Left lobe of liver (tissue), 2 donors: ENCODE measurements at places on chromosomes 1 and 21.

- no peak for DNase-seq
Measured at GRCh38 chr1:43370564-43370963, 2.8 kb upstream of the ELOVL1 start.

GRCh38 chr1:154463512-154463990 lies 38.5 kb upstream of the TDRD10 start:
- DNase-seq: no peak

GRCh38 chr21:17779496-17779895 lies 39.7 kb downstream of the C21orf91 start:
- no peak for DNase-seq

- no peak for DNase-seq
Measured at GRCh38 chr1:217039926-217040325, 316.7 kb upstream of the ESRRG start.

DNA sequence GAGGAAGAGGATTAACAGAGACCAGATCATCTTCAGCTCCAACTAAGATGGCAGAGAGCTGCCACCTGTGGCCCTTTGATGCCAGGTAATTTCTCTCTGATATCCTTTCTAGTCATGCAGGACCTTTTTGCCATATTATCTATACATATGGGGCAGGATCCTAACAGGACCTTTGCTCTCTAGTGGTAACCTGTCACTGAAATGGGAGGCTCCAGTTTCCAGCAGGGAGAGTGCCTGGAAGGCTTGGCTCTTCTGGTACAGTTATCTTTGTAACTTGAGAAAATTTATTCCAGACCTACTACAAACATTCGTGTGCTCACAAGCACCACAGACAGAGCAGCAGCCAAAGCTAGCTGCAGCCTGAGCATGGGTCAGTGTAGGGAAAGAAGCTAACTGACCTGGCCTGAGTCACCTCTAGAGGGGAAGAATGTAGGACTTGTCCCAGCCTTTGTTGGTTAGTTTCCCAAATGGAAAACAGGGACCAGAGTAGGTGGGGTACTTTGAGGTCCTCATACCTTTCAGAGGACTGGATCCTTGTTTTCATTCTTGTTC lies 86.5 kb upstream of the MACF1 start:
- no peak for DNase-seq

DNA sequence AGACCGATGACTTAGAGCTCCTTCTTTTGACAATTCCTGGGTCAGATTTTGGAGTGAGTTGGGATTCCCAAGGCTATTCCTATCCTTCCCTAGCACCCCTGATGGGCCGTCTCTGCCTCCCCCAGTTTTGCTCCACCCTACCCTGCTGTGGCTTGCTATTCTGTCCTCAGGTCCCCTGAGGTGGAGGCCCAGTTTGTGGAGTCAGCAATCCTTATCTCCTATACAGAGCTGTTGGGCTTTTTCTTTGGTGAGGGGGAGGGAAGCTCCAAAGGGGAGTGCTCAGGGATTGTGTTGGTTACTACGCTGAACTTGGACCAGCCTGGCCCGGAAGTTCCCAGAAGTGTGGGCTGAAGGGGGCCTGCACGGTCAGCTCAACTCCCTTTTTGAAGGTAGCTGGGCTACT lies 7.6 kb downstream of the SESN2 start:
- no peak for DNase-seq

DNA sequence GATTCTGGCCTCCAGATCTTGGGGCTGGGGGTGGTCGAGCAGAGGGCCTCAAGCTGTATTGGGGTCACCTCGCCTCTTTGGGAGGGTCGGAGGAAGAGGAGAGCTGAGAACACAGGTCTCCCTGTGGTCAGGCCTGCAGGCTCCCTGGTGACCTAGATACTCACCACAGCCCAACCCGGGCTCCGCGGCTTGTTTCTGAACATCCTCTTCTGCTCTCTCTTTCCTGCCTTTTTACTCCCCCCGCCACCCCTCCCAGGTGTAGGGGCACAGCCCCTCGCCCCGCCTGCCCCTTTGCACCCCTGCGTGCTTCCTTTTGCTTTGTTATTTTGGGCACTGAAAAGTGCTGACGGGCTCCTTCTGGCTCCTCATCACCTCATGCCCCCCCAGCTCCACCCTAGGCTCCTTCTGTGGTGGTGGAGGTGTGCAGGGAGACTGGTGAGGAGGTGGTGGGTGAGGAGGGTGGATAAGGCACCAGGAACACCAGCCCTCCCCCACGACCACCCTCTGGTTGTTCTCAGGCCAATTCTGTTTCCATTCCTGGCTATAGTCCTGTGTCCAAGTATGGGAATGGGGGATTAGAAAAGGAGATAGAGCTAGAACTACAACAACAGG lies 10.6 kb upstream of the LINGO4 start:
- no peak for DNase-seq

- no peak for DNase-seq
Measured at GRCh38 chr21:25487046-25487594, 120.2 kb downstream of the MRPL39 start.

GRCh38 chr21:34560021-34560420 lies 48.0 kb upstream of the KCNE1 start:
- no peak for DNase-seq

GRCh38 chr1:231534703-231535159 lies 6.3 kb downstream of the TSNAX start:
- DNase-seq: no peak

- no peak for DNase-seq
Measured at GRCh38 chr21:17730782-17731181, 88.4 kb downstream of the C21orf91 start.

- peak; percentile 91 for DNase-seq
Measured at GRCh38 chr1:226870401-226871279, at the start of gene PSEN2. Gene PSEN2 (plus strand): TSS chr1:226870616. CDS start chr1:226881908, 11,292 bp downstream.

- no peak for DNase-seq
Measured at GRCh38 chr1:245572709-245573108, 417.9 kb downstream of the KIF26B start.

- DNase-seq: no peak
Measured at GRCh38 chr1:204984499-204984898, 58.5 kb upstream of the CNTN2 start.

DNA sequence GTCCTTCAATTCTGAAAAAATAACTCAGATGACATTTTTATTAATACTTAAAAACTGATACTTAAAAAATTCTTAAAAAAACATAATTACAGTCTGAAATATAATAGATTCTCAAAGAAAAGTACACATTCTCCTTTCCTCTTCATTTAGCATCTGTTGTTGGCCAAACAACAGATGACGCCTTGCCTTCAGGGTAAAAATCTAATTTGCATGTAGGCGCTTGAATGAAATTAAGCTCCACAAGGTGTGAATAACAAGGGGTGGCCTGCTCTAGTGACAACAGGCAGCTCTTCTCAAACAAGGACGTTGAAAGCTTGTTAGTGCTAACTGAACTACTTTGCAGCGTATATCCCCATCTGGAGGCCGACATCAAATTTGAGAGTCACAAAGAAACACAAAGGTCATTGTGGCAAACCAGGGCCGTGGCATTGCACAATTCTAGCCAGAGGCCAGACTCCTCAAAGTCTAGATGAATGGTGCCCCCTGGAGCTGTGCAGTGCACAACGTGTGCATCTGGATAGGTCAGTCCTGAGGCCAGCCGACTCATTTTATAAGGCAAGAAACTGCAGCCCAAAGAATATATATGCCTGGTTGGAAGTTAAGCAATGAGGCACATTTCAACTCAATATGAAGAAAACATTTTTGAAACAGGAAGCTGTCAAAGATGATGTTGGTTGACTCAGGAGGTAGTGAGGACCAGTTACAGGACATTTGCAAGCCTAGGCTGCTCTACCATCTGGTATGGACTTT lies 459.2 kb upstream of the RUNX1 start:
- DNase-seq: peak; percentile 49

DNA sequence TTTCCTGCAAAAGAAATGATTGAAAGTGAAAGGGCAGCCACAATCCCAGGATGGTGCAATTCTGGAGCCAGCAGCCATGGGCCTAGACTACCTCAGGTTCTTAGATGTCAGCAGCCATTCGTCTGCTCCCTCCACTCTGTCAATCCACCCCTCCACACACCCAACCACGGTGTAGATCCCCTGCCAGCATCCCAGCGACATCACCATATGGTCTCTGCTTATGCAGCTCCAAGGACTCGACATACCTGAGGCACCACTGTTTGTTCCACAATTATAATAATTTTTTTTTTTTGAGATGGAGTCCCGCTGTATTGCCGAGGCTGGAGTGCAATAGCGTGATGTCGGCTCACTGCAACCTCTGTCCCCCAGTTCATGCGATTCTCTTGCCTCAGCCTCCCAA lies 6.5 kb downstream of the SYNC start:
- DNase-seq: no peak

- no peak for DNase-seq
Measured at GRCh38 chr21:39048064-39048463, 135.2 kb downstream of the PSMG1 start.

DNA sequence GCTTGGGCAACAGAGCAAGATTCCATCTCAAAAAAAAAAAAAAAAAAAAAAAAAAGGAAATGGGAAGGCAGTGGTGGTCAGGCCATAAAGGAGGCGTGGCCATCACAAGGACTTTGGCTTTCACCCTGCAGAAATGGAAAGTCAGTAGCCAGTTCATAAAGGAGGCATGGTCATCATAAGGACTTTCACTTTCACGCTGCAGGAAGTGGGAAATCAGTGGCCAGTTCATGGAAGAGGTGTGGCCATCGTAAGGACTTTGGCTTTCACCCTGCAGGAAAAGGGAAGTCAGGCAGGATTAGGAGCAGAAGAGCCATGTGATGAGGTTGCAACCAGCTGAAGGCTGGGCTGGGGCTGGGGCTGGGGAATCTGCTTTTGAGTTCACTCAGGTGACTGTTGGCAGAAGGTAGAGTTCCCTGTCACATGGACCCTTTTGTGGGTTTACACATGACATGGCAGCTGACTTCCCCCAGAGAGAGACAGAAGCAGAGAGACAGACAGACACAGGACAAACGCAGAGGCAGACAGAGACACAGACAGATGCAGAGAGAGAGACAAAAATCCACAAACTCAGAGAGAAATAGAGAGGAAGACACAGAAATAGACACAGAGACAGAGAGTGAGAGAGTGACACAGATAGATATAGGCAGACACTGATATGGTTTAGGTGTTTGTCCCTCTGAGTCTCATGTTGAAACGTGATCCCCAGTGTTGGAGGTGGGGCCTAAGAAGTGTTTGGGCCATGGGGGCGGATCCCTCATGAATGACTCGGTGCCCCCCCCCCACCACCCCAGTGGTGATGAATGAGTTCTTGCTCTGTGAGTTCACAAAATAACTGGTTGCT lies 263.9 kb upstream of the KAZN start:
- no peak for DNase-seq

DNA sequence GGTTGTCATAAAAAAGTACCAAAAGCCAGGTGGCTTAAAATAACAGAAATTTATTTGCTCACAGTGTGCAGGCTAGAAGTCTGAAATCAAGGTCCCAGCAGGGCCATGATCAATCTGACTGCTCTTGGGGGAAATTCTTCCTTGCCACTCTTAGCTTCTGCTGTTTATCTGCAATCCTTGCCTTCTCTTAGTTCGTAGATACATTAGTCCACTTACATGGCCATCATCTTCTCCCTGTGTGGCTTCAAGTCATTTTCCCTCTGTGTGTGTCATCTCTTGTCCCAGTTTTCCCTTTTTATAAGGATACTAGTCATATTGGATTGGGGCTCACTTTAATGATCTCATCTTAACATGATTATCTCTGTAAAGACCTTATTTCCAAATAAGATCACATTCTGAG lies 124.0 kb upstream of the NCAM2 start:
- no peak for DNase-seq

DNA sequence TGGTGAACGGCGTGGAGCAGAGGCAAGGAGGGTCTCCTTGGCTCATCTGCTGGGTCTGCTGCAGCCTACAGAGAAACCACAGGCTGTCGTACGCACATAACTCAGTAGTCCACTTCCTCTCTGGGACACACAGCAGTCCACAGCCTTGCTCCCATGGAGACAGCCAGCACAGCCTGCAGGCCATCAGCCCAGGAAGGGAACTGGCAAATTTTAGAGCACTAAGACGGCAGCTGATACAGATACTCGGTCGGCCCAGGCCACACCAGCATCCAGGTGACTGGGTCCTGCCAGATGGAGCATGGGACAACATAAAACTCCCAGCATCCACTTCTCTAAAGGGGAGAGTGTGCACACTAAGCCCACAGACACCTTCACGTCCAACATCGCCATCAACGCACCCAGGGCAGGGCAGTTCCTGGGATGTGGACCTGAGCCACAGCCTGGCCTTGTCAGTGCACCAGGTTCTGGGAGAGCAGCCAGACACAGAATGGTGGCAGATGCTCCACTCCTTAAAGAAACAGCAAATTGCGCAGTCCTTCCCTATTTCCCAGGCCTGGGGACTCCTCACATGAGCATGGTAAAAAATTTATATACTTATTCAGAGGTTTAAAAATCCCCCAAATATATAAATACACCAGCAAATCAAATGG lies 247.1 kb upstream of the RAB4A start:
- DNase-seq: no peak

- DNase-seq: no peak
Measured at GRCh38 chr1:53410701-53411100, 48.5 kb upstream of the DMRTB1 start.

- no peak for DNase-seq
Measured at GRCh38 chr1:190444464-190444863, 33.2 kb downstream of the BRINP3 start.

GRCh38 chr1:180923021-180923841 lies 10.5 kb downstream of the KIAA1614 start:
- DNase-seq: no peak

- DNase-seq: no peak
Measured at GRCh38 chr1:33446590-33446989, 15.7 kb upstream of the PHC2 start.

DNA sequence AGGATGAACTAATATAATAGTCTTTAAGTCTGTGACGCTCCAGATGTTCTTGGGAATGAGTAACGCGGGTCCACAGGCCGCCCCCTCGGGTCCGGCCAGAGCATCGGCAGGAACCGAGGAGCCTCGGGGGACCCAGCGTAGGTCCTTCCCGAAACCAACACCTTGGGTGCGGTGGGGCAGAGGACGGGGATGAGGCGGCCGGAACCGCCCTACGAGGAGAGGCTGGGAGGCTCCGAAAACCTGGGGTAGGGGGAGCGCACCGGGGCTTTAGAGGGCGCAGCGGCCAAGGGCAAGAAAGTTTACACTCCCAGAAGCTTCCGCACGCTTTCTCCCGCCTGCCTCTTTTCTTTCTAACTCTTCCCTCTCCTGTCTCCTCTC lies 7.1 kb downstream of the DMRTA2 start:
- no peak for DNase-seq

GRCh38 chr1:154295408-154296235 lies 23.2 kb downstream of the HAX1 start:
- DNase-seq: no peak

- DNase-seq: no peak
Measured at GRCh38 chr1:65279070-65279779, 30.1 kb upstream of the DNAJC6 start.

GRCh38 chr21:30981403-30981802 lies 56.9 kb downstream of the KRTAP19-8 start:
- DNase-seq: no peak

DNA sequence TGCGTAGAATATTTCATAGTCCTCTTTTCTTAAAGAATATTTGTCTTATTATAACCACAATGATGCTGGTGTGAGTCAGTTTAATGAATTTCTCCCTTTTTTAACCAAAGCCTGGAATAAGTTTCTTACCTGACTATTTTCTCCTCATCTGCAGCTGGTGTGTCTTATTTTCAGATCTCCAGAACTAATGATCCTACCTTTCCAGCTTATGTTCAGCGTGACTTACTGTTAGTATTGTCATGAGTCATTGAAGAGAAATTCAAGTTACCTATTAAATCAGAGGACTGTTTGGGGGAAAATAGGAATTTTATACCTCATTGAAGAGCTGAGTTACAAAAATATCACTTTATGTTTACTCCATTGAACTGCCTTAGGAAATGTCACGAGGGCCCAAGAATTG lies 482.1 kb downstream of the RWDD3 start:
- DNase-seq: no peak

- DNase-seq: peak; percentile 64
Measured at GRCh38 chr1:1943834-1944570, 24.9 kb upstream of the TMEM52 start.
